ENCODE measurements at places on chromosomes 7 and 10.

DNA sequence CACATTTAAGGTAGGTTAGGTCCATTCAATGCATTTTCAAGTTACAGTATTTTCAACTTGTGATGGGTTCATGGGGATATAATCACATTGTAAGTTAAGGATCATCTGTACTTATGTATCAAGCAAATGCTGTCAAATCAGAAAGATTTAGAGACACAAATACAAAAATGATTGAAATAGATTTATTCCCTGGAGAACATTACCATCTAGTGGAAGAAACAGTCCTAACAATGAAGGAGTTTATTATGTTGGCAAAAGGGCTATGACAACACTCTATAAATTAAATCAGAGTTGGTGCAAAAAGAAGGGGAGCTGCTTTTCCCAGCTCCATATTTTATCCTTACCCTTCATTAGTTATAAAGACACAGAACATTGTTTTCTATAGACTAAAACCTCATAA, 69.0 kb downstream of the PRSS58 start:
- no peak for DNase-seq

DNA sequence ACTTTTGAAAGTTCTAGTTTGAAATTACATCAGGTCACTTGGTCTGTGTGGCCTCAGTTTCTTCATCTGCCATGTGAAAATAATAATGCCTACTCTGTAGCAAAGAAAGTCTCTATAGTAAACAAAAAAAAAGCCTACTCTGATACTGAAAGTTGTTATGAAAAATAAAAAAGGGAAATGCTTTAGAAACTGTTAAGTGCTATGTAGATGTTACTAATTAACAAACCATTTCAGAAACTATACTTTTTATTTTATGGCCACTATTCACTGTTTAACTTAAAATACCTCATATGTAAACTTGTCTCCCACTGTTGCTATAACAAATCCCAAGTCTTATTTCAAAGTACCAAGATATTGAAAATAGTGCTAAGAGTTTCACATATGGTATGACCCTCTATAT, 50.6 kb downstream of the CFTR start:
- DNase-seq, result no peak

- DNase-seq, result no peak
Observed at GRCh38 chr10:69662901-69663300, 32.9 kb downstream of the FAM241B start.

- DNase-seq, result no peak
Observed at GRCh38 chr10:108902619-108903285, 1020.6 kb downstream of the XPNPEP1 start.

GRCh38 chr7:42878303-42878702, 33.6 kb downstream of the C7orf25 start:
- no peak for DNase-seq

DNA sequence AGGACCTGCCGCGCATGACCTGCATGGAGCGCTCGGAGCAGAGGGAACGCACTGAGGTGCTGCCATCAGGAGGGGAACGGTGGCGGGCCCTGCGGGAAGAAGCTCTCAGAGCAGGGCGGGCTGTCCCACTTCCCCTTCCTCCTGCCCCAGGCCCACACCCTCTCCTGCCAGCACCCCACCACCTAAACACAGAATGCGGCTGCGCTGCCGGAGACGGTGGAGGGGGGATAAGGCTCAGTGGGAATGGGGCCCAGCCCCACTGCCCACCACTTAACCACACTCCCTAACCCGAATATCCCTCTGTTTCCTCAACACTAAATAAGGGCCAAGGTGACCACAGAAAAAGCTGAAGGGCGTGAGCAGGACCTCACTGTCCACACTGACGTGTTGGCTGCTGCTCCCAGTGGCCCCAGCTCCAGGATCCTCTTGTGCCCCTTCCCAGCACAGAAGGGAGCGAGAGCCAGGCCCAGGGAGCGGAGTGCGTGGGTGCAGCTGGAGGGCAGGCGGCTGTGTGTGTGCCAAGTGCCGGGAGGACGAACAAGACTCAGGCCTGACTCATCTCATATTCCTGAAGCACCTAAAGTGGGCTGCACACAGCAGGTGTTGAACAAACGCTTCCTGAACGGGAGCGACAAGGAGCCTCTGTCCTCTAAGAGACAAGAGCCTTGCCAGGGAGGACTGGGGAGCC, 116.8 kb downstream of the MAD1L1 start:
- DNase-seq, result no peak

GRCh38 chr7:25014756-25015155, 34.8 kb upstream of the OSBPL3 start:
- DNase-seq, result no peak

DNA sequence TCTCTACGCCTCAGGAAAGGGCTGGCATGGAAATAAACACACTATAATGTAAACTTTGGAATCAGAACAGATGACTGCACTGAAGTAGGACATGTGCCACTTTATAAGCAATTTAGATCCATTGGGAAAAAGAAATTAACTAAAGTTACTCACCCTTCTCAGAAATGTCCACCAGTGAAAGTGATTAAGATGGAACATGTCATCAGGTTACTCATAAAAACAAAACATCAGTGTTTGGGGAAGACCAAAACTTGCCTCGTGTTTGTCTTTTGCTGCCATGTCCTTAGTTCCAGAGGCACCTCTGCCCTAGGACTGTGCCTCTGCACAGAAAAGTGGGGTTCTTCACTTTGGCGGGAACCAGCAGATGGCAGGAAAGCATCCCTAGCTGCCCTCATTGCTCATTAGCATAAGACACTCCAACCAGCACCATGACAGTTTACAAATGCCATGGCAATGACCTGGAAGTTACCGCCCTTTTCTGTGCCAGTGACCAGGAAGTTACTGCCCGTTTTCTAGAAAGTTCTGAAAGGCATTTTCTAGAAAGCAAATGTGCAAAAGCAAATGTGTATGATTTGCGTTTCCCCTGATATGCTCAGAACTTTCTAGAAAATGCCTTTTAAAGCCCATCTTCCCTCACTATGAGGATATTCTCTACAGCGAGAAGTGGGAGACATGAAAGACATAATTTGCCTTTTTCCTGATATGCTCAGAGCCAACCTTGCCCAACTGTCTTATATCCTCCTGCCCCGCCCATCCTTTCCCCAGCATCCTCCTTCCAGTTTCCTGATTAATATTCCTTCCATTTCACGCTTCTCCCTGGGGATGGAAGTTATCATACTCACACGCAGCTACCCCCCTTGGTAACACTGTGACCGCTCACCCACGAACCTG, 258.2 kb downstream of the USP6NL start:
- no peak for DNase-seq

DNA sequence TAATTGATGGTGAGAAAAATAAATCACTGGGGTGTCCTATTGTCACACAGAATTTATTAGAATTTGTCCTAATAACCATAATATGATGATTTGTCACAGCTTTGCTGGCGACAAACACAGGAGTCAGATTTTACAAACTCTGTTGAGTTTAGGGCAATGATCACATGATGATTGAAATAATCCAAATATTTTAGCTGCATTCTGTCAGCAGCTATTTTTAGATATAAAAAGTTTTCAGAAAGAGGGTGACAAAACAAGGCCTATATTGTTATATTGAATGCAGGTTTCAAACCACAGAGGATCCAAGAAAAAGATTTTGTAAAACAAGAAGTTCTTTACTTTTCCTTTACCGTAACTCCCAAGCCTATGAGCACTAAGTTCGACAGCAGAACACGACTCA, 178.8 kb downstream of the ADAM12 start:
- no peak for DNase-seq

GRCh38 chr10:108319434-108320222, 1155.1 kb upstream of the SORCS1 start:
- DNase-seq, result no peak

DNA sequence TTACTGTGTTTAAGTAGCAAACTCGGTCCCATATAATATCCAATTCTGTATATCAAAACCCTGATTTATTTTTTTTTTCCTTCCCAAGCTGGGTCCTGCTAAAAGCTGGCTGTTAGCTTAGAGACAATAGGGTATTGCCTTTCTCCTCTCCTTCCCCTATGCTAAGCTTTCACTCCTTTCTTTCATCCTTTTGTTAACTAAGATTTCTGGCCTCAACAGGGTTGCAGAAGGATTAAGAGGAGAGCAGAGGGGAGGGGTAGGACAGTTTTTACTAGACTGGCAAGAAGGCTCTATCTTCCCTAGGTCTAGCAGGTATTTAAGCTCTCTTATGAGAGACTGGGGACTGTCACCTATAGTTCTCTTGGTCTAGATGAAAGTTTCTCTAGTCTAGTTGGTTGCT, 229.2 kb downstream of the KCND2 start:
- no peak for DNase-seq

DNA sequence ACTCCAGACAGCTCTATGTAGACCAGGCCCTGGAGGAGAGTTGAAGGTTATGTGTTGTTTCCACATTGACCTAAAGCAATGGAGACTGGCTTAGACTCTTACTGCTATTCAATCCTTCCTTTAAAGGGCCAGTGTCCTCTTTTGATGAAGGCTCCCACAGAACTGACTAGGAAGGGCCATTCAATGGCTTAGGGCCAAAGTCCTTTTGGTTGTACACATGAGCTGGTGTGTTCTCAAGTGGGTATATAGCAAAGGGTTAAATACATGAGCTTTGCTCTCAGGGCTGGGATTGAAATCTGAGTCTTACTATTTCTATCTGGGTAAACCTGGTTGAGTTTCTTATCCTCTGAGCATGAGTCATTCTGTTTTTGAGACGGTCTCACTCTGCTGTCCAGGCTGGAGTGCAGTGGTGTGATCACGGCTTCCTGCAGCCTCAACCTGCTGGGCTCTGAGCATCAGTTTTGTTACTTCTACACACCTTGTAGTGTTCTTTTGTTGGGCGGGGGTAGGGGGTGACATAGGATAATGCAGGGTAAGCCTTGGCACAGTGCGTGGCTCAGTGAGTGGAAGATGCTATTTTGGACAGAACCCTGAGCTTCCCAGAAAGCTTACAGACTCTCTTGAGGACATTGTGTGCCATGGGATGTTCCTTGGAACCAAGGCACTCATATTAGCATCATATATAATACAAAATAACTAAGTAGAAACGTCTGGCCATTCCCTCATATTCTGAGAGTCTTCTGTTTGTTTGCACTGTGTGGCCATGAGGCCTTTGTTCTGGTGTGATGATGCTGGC, 90.1 kb downstream of the ABCC2 start:
- no peak for DNase-seq

GRCh38 chr7:102439963-102440795, 6.8 kb downstream of the ORAI2 start:
- DNase-seq, result no peak

DNA sequence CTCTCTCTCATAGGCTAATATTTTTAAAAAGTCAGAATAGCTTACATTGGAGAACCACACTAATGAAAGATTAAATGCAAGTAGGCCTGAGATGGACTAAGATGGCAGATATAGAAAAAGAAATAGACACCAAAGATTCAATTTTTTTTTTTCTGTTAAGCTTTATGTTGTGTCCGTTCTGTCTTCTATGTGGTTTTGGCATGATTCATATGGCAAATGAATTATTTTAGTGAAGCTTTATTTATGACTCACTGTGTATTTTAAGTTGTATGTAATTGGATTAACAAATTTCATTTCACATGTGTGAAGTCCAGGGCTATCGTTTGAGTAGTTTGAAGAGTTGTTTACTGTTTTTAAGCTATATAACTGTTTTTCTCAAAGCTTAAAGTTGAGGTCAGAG, 214.8 kb downstream of the CAMK1D start:
- DNase-seq, result no peak
